Activated CD4-positive, alpha-beta T cell treated with anti-CD3 and anti-CD28 coated beads, Interleukin-10, Interleukin-2, amounts not matched to agents 100 ng/mL and 50 ng/mL, durations not matched to agents 16 hours and 8 hours (primary cell): ENCODE measurements at places on chromosomes 1 and 21.
A peak's percentile ranks its signal among the peaks of the same experiment; 100 is the strongest.

DNA sequence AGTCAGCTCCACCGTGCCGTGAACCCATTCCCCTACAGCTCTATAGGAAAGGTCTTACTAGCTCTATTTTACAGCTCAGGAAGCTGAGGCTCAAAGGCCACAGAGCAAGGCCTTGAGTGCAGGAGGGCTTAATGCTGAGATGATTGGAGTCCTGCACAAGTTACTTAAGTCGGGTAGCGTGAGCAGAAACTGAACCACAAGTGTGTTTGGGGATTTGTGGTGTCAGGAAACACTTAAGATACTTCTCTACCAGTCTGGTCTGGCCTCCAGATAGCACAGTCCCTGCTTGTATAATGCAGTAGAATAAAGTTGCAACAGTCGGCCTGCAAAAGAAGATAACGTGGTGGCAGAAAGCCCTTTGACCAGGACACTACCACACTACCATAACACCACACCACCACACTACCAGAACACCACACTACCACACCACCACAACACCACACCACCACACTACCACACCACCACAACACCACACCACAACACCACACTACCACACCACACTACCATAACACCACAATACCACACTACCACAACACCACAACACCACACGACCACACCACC is 118.1 kb downstream of the SPSB1 start:
- DNase-seq, result peak; percentile 37

- no peak for DNase-seq
These were observed 13.2 kb downstream of the PDXK start for GRCh38 chr21:43731891-43732711.

DNA sequence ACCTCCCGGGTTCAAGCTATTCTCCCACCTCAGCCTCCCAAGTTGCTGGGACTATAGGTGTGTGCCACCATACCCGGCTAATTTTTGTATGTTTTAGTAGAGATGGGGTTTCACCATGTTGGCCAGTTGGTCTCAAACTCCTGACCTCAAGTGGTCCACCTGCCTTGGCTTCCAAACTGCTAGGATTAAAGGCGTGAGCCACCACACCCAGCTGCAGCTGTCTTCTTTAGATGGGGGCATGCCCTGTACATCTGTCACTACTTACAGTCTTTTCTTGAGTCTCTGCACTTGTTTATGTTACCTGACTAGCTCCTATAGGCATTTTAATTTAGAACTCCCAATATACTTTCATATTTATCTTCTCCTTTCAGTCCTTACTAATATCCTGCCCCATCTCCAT is 64.2 kb downstream of the SELENOF start:
- DNase-seq, result no peak

DNA sequence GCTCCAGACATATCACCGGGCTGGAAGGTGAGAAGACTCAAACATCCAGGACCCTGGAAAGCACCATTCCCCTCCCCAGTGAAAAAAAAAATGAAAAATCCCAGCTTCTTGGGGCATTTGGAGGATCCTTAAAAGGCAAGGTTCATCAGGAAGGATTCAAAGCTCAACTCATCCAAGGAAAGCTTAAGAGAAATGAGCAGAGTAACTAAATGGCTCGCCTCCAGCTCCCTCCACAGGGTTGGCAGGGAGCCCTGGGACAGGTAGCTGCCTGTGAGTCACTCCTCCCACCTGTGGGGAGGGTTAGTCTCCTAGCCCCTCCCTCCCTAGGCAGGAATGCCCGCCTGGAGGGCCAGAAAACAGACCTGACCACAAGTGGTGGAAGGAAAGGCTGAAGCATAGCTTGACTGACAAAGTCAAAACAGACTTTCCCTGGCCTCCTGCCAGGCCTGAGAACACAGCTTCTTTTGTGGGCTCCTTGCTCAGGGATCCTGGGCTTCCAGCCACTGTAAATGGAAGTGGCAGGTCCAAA is 712 bp upstream of the LAMB3 start:
- peak; percentile 39 for DNase-seq

DNA sequence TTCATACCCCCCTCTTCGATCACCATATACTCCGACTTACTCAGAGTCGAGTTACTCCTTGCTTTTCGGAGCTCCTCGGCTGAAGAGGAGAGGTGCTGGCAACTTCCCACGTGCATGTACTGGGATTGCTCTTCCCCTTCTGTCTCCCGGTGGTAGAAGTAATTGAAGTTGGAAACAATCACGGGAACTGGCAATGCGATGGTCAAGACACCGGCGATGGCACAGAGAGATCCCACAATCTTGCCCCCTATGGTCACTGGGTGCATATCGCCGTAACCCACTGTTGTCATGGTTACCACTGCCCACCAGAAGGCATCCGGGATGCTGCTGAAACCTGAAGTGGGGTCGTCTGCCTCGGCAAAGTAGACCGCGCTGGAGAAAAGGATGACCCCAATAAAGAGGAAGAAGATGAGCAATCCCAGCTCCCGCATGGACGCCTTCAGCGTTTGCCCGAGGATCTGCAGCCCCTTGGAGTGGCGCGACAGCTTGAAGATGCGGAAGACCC is 1.5 kb downstream of the KCNA3 start:
- DNase-seq, result peak; percentile 59

- DNase-seq, result peak; percentile 57
These were observed 204.3 kb downstream of the KCNJ6 start for GRCh38 chr21:37711836-37712568.

DNA sequence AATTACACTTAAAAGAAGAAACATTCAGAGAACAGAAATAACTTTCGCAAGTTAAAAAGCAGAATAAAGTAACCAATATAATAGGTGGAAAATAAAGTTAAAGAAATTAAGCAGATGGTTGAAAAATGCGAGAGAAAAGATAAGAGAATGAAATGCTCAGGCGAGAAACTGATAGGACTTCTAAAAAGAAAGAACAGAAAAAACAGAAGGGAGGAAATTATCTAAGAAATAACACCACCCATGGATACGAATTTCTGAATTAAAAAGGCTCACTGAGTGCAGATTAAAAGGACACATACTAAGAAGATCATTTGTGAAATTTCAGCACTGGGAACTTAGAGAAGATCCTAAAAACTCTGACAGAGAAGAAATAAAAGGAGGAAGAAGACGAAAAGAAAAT is 92.0 kb downstream of the HLX start:
- DNase-seq, result no peak

DNA sequence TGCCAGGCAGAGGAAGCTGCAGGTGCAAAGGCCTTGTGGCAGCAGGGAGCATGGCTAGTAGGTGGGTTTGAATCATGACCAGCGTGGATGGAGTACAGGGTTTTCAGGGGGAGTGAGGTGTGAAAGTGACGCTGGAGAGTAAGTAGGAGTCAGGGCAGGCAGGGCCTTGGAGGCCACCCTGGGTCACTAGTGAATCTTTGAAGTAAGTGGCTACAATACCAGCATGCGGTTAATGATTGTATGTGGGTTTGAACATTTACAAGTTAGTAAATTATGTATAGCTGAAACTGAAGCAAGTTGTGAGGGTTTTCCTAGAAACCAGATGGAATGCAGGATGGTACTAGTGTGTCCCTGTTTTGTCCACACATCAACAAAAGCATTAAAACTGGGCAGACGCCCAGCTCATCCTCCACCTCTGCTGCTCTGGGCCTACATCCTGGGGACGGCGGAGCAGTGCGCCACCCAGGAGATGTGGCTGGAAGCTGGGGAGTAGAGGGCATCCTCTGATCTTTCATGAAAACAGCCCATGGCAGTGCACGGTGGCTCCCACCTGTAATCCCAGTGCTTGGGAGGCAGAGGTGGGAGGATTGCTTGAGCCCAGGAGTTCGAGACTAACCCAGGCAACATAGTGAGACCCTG is 41.2 kb upstream of the B3GALNT2 start:
- no peak for DNase-seq

GRCh38 chr1:3899754-3900149 is 320 bp downstream of the C1orf174 start:
- no peak for DNase-seq

DNA sequence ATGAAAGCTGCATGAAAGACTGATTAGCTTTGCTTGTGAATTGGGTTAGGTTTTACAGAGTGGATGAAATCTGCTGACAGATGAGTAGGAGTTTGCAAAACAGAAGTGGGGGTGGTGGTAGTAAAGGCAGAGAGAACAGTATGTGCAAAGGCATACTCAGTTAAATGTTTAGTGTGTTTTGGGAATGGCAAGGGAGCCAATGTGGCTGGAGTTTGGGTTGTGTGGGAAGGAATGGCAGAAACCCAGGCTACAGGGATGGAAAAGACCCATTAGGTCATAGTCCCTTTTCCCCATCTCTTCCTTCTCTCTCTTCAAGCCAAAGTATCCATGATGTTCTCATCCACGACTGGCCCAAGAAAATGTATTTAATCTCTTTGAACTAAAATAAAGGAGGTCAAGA is 362.2 kb upstream of the LYPLAL1 start:
- DNase-seq, result no peak

- DNase-seq, result peak; percentile 21
These were observed 26.5 kb upstream of the RPL11 start for GRCh38 chr1:23664837-23665795.

DNA sequence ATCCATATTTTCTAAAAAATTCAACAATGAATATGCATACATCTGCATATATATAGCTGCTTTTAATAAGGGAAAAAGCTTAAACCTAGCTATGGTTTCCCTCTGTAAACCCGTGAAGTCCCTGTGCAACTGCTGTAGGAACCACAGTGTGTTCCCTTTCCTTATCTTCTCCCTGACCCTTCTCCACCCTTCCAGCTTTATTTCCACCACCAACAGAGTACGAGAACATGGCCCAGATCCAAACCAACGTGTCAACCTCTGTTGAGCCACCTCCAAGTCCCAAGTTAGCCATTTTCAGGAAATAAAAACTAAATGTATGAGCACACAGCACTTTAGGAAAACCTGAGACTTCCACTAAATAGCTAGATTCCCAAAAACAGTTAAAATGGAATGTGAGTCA is 20.3 kb downstream of the SUSD4 start:
- no peak for DNase-seq

DNA sequence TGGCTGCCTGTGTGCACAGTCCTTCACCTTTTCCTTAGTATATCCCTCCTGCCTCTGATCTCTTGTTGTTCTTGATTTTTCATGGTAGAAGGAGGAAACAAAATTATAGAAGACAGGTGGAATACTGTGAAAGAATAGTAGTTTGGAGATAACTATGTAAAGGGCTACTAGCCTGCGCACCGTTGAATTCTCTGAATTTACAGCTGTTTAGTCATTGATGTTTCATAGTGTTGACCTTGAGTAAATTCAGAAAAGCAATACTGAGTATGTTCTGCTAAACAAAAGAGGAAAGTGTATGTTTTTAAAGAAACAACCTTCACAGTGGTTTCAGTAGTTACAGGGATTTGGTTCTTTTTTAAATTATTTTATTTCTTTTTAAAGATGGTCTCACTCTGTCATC is 18.1 kb downstream of the CAMTA1 start:
- no peak for DNase-seq

- DNase-seq, result no peak
These were observed 1171.4 kb upstream of the ADGRL2 start for GRCh38 chr1:80629304-80629837.

DNA sequence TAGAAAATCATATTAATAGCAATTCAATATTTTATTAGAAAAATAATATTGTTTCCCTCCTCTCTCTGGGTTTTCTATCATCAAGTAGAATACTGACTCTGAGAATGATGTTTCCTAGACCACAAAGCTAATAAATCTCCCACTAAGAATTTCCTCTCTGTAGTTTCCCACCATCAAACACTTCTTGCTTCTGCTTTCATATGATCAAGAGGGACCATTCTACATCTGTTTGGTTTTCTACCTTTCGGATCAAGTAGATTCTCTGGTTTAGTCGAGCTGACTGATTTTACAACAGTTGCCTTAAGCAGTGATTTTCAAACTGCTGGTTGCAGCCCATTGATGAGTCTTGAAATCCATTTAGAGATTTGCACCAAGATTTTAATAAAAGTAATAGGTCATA is 240.2 kb upstream of the PTBP2 start:
- no peak for DNase-seq

DNA sequence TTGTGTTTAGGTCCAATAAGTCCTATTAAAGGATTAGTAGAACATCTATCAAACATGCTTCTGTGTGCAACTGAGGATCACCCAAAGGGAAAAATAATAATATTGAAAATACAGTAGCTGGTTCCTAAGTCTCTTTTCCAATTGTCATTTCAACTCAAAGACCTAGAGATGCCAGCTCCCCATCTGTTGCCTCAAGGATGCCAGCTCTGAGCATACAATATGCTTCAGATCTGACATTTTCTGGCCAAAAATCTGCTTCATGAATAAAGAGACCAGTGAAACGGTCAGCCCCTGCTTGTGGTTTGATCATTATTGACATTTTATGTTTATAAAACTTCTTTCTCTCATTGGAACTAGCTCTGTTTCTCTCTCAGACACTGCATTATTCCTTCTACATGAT is 72.9 kb downstream of the CCDC185 start:
- no peak for DNase-seq

GRCh38 chr1:48552903-48553606 is 81.1 kb upstream of the SPATA6 start:
- DNase-seq, result no peak

GRCh38 chr1:109161858-109162606 is 48.1 kb downstream of the ELAPOR1 start:
- DNase-seq, result peak; percentile 92

- DNase-seq, result no peak
These were observed 37.4 kb upstream of the IL20 start for GRCh38 chr1:206828061-206828460.

- no peak for DNase-seq
These were observed 7.0 kb downstream of the IFNAR2 start for GRCh38 chr21:33236766-33237165.

DNA sequence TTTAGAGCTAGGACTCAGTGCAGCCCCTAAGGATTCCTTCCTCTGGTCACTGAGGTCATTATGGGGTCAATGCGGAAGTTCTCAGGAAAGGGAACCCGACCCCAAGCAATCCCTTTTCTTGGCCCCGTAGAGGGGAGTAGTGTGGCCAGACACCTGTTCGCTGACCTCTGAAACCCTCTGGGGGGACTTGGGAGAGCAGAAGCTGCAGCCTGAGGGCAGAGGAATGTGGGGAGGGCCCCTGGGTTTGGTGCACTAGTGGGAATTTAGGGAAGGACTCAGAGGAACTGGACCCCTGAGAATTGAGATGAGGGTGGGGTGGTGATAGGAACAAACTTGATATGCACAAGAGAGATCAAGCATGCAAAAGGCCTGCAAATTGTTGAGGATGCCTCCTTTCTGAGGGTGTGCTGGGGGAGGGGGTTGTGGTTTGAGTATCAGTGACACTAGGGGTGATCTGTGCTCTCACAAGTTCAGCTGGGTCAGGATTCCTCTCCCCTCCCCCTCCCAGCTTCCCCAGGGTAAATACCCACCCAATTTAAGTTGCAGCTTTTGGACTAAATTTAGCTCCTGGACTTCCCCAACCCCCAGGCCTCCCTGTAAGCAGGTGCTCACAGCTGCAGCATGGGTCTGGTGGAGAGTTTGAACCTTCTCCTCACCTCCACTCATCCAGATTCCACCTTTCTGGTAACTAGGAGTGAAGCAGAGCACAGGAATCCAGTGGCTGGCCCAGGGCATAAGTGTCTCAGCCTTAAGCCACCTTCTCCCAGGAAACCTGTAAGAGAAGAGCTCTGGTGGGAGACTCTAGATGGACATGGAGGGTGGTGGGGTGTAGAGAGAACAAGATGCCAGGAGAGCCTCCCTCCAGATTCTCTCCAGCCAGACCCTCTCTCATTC is 13.5 kb downstream of the ADAMTSL4 start:
- DNase-seq, result peak; percentile 87
